ENCODE measurements at places on chromosomes 16 and 17. TPM values are rescaled to one million over a fixed set of nuclear protein-coding genes. Genes with fewer than 3 reads are reported as not detected.

- DNase-seq = no peak
These were observed 33.9 kb downstream of the PECAM1 start for GRCh38 chr17:64356776-64357175.

DNA sequence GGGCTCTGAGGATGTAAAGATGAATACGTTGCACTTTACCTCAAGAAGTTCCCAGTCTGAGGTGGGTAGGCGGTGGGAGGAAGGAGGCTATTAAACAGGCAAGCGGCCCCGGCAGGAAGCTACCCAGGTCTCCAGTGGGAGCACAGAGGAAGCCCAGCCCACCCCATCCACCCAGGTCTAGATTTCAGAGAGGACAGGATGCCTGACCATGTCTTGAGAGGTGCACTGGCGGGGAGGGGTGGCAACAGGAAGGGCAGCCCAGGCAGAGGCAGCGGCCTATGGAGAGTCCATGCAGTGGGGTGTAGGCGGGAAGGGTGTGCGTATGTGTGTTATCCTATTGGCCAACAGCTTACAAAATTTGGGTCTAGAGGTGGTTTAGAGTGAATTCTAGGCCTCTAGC, 13.9 kb downstream of the SARM1 start:
- DNase-seq = no peak

The ADORA2B gene
- total RNA-seq = not detected

The CFAP52 gene
- total RNA-seq = not detected

Measured in Karpas-422 (cell line).